GM20000 (cell line): ENCODE measurements at places on chromosomes 1 and 21.

GRCh38 chr1:113949007-113949406, 19.9 kb downstream of the HIPK1 start:
- no peak for DNase-seq

- DNase-seq, result no peak
Measured at GRCh38 chr1:147334292-147334691, 91.8 kb downstream of the CHD1L start.

DNA sequence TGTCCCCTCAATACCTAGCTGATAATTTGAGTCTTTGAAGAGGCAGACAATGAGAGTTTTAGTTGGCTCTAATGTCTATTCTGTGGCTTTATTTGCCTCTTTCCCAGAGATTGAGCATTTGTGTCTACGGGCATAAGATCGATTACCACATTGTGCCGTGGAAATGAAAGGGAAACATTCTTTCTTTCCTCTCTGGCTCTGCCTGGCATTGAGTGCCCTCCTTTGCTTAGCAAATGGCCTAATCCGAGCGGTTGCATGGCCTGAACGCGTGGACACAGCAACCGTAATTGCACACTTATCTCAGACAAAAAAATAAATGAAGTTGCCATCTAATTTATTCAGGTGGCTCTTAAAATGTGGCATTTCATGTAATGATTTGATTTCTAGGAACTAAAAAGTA, 247.9 kb downstream of the ADGRL2 start:
- no peak for DNase-seq

DNA sequence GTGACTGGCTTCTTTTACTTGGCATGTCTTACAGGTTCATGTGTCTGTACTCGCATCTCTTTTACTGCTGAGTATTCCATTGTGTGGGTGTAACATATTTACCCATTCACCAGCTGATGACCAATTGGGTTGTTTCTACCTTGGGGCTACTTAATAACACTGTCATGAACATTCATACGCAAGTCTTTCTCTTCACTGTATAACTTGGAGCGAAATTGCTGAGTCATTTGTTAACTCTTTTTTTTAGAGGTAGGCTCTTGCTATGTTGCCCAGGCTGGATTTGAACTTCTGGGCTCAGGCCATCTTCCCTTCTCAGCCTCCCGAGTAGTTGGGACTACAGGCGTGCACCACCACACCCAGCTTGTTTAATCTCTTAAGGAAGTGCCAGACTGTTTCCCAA, 6.5 kb downstream of the PYCR2 start:
- no peak for DNase-seq
